ENCODE measurements at places on chromosomes 5 and 9.

DNA sequence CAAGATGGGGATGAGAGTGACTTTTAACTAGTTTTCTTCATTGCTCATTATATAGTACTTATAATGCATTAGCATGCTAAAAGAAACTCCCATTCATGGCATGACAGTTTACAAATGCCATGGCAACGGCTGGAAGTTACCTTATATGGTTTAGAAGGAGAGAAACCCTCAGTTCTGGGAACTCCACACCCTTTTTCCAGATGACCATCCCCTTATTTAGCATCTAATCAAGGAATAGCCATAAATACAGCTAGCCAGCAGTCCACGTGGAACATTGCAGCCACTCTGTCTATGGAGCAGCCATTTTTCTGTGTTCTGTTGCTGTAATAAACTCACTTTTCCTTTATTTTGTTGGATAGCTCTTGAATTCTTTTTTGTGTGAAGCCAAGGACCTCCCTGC is 1137.8 kb downstream of the CDH18 start:
- DNase-seq, result no peak

GRCh38 chr5:134145041-134145757 is 30.7 kb downstream of the TCF7 start:
- no peak for DNase-seq

DNA sequence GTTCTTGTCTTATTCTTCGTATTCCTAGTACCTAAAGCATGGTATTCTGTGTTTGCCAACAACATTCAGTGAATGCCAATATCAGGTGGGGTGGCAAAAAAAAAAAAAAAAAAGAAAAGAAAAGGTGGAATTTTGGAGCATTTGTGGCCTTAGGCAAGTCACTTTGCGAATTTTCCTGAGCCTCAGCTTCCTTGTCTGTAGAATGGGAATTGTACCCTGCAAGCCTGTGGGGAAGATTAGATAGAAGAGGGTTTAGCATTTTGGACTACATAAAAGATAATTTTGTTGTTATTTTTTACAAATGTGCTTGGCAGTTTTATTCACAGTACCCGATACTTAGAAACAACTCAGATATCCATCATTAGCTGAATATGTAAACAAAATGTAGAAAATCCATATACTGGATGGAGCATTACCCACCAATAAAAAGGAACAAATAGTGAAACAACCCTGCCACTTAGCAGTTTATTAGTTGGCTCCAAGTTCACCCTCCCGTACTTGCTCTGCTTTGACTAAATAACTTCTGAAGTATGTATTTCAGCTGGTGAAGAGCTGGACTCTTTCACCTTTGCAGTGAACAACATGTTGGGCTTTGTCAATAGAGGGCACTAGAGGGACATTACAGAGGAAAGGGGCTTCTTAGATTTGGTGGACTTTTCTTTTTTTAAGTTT is 13.6 kb downstream of the UBE2D2 start:
- no peak for DNase-seq

DNA sequence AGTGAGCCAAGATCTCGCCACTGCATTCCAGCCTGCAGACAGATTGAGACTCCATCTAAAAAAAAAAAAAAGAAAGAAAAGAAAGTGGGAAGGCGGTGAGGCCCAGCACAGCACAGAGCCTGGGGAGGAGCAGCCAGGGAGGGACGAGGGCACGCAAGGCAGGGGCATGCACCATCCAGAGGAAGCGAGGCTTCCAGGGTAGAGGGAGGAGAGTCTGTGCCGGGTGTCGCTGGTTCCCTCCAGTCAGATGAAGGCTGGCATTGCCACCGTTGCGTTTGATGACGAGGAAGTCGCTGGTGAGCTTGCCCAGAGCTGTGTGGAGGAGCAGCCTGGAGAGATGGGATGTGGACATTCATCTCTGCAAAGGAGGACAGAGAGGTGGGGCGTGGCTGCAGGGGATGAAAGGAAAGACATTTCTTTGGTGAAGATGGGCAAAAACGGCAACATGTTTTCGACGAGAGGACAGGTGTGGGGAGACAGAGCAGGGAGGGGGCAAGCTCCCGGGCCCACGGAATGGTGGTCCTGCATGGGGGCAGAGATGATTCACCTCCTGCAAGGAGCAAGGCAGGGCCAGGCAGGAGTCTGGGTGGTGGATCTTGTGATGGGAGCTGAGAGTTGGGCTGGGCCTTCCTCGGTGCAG is 18.6 kb upstream of the OLFM1 start:
- DNase-seq, result no peak

- DNase-seq, result no peak
Observed at GRCh38 chr5:109853377-109853776, 163.7 kb downstream of the MAN2A1 start.

GRCh38 chr9:97905228-97905627 is 17.1 kb downstream of the TRMO start:
- no peak for DNase-seq

- DNase-seq, result no peak
Observed at GRCh38 chr9:93890436-93890935, 64.7 kb downstream of the BARX1 start.

DNA sequence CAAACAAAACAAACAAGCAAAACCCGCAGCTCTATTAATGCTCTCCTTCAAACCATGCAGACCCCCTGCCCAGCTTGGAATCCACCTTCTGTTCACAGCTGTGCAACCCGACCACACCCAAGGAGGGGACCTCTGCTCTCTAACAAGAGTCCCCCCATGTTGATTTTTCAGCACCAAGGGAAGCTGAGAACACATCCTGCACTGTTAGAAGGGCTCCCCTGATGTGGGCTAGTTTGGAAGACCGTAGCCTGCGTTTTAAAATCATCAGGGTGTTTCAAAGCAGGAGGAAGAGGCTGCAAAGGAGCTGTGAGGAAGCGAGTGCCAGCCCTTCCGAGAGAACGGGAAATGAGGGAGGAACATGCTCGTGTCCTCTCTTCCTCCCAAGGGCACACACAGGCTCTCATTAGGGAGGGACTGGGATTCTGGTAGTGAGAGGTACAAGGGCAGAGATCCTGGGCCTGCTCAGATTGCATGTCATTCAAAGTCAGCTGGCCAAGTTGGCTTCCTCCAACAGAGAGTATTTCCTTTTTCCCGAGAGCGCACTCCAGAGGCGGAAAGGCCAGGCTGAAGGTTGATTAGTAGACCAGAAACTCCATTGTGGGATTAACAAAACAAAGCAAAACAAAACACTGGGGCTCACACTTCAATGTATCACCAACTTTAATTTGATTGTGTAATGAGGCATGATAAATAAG is 185.9 kb downstream of the SEMA6A start:
- DNase-seq, result no peak

DNA sequence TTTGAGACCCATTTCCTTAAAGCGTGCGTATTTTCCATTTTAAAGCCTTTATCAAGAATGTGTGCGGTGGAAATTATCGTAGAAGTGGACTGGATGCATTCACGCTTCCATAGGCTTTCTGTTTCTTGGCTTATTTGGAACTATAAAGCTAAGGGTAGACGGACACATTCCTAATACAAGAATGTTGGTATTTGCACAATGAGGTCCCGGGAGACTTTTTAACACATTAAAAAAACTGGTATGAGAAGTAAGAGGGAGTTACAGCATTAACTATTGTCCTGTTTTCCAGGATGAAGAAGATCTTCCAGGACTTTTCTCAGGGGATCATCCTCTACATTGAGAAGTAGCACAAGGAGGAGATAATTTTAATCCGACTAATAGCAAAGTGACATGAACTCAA is 653.0 kb downstream of the MTRR start:
- DNase-seq, result no peak

DNA sequence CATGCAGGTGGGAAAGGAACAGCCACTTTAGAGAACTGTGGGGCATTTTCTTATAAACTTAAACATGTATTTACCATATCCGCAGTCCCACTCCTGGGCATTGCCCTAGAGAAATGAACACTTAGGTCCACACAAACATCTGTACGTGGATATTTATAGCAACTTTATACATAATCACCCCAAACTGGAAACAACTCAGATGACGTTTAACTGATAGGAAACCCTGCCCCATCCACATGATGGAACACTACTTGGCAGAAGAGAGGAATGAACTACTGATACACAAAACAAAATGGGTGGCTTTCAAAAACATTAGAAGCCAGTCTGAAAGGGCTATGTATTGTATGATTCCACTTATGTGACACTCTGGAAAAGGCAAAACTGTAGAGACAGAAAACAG is 22.4 kb downstream of the ECM2 start:
- no peak for DNase-seq

- DNase-seq, result no peak
Observed at GRCh38 chr9:128056086-128056485, 11.0 kb downstream of the NAIF1 start.
